ENCODE measurements at places on chromosomes 2 and 18.

GRCh38 chr2:202069170-202070067 lies 3.6 kb upstream of the KIAA2012 start:
- DNase-seq: peak; percentile 70

GRCh38 chr2:174612970-174613369 lies 15.4 kb upstream of the WIPF1 start:
- no peak for DNase-seq

GRCh38 chr18:44729631-44730101 lies 49.0 kb downstream of the SETBP1 start:
- no peak for DNase-seq

- DNase-seq: no peak
These were observed 228.0 kb upstream of the SMAD7 start for GRCh38 chr18:49178736-49179135.

DNA sequence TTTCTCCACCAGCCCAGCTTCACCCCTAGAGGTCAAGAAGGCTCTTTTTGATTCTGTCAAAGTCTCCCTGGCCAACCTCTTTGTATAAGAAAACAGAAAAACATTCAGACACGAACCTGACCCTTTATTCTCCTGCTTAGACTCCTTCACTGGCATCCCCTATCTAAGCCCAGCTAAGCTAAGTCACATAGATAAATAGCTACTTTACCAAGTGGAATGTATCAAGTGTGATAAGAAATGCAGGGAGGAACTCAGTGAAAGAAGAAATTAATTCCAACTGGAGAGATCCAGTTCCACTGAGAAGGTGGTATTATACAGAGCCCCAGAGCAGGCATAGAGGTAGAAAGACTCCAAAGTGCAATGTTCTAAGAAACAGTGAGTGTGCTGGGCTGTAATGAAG lies 489.5 kb downstream of the TNS1 start:
- no peak for DNase-seq

- no peak for DNase-seq
These were observed 8.0 kb downstream of the ALPI start for GRCh38 chr2:232463701-232464543.

GRCh38 chr2:157459486-157459885 lies 15.6 kb upstream of the CYTIP start:
- no peak for DNase-seq

DNA sequence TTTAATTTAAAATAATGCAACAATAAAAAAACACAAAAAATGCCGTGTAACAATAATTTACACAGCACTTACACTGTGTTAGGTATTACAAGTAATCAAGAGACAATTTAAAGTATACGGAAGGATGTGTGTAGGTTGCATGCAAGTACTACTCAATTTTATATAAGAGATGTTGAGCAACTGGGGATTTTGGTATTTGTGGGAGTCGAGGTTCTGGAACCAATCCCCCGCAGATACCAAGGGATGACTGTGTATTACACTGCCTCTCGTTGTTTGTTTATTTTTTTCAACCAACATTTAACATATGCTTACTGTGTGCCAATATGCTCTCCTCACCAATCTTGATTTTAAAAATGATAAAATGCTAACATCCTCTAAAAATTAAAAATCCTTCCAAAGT lies 24.8 kb downstream of the MAP3K2 start:
- DNase-seq: no peak

- no peak for DNase-seq
These were observed 59.4 kb downstream of the DGKD start for GRCh38 chr2:233413559-233414272.

DNA sequence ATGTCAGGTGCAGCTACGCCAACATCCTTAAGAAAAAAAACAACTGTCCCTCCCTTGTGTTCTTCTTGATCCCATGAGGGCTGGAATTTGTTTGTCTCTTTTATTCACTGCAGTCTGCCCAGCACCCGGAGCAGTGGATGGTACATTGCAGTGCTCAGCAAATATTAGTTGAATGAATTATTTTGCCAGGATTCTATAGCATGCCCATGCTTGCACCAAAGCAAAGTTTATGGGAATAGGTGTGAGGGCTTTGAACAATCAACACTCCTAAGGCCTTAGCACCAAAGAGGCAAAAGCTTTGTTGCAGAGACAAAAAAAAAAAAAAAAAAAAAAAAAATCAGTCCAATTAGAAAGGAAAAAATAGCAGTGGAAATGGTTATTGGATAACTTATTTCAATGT lies 28.7 kb upstream of the DCC start:
- no peak for DNase-seq

GRCh38 chr2:204824751-204825453 lies 279.6 kb downstream of the PARD3B start:
- DNase-seq: no peak

- peak; percentile 96 for DNase-seq
These were observed 2.2 kb downstream of the SH2D6 start for GRCh38 chr2:85420536-85421259.

GRCh38 chr18:34709104-34709503 lies 994 bp upstream of the DTNA start:
- DNase-seq: no peak

- no peak for DNase-seq
These were observed 85.9 kb downstream of the SPTBN1 start for GRCh38 chr2:54541995-54542394.

GRCh38 chr18:9120796-9121195 lies 15.8 kb upstream of the ANKRD12 start:
- no peak for DNase-seq

DNA sequence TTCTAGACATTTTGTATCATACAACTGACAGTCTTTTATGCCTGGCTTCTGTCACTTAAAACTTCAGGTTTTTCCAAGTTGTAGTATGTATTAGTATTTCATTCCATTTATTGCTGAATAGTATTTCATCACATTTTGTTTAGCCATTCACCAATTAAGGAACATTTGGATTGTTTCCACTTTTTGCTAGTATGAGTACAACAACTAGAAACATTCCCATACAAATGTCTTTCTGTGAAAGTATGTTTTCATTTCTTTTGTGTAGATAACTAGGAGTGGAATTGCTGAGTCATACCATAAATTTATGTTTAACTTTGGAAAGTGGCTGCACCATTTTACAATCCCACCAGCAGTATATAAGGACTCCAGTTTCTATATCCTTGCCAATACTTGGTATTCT lies 135.9 kb downstream of the ATAD2B start:
- no peak for DNase-seq

GRCh38 chr2:74474899-74475298 lies 2.4 kb upstream of the MRPL53 start:
- no peak for DNase-seq

GRCh38 chr2:28610583-28611201 lies 114.8 kb downstream of the PLB1 start:
- no peak for DNase-seq

DNA sequence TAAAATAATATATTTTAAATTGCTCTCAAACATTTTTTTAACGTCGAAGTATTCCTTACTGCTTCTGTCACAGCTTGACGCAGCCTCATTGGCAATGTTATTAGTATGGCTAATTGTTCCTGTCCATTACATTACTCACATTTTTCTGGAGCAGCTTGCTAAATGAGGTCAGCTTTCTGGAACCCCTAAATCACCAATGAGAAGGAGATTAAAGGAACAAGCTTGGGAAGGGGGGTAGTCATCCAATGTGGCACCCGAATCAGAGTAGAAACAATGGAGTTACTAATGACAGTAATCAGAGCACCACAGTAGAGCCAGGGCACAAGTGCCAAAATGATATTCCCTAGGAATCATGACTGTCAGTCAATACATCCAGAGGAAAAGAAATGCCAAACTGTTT lies 5.1 kb downstream of the NEUROD1 start:
- no peak for DNase-seq

DNA sequence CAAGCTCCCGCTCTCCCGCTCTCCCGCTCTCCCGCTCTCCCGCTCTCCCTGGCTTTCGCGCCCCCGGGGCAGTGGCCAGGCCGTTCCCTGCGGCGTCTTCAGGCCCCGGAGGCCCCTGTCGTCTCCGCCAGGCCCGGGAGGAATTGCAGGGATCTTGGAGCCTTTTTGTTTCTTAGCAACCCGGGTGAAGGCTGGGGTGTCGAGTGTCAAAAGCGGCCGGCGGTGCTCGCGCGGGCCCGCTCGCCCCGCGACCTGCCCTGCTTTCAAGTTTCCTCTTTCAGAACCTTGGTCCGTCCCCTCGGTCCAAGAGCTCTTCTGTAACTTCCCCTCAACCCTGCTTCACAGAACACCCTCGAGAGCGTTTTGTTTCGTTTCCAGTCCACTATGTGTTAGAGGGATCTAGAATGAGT lies 1.4 kb downstream of the RNF138 start:
- DNase-seq: peak; percentile 51

DNA sequence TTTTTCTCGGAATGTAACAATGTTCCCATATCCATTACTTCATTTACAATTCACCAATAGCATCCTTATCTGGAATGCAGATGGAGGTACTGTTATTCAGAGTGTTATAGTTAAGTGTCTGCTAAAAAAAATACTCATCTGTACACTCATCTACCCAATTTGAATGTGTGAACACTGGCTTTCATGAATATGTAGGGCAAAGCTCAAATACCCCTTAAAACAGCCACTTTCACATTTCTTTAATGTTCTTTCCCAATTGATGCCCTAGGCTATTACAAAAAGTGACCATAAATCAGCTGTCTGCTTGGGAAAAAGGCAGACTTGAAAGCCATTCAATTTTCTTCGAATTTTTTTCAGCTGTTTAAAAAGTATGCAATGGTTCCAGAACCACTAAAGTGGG lies 796.3 kb upstream of the FSHR start:
- no peak for DNase-seq

GRCh38 chr2:217220228-217221013 lies 360.6 kb upstream of the TNP1 start:
- DNase-seq: no peak

- DNase-seq: no peak
These were observed 17.2 kb upstream of the COL3A1 start for GRCh38 chr2:188956961-188957360.

DNA sequence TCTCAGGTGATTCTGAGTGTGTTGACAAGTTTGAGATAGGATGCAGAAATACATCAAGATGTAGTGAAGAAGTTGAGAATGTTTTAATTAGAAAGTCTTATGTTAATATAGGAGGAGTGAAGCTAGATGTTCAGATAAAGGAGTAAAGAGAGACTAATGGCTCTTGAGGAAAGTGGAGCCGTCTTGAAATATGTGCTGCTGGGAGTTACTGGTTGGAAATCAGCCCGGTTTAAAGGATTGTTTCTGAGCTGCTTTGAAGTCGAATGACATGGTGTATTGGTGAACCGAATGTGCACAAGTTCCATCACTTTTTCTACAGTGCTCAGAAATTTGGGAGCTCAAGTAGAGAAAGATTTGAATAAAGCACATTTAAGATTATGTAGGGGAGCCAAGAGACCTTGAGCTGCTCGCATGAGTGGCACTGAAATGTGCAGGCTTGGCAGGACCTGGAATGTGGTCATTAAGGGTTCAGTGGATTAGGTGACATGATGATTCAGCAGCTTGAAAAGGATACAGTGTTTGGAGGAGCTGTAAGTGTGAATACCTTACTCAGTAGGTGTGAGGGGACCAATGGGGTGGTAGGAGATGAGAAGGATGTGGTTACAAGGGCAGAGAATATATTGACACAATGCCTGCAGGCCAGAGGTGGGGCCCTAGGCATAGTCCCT lies 68.6 kb downstream of the CAB39 start:
- DNase-seq: no peak

Measured in liver (tissue), 10 donors.